ENCODE measurements at places on chromosomes 5 and 9.

DNA sequence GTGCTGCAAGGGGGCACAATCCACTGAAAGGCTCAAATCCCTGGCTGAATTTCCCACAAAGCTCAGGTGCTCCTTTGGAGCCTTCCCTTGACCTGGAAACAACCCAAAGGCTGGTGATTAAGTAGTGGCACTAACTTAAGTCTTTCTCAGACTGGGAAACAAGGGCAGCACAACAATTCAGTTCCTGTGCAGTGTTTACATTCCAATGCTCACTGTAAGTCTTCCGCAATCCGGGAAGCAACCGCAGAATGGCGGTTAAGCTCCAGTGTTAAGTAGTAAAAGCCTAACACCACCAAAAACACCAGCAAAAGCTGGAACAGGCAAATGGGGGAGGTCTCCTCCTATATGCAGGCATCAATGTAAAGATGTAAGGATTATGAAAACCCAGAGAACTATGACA, 117.2 kb downstream of the TRPM3 start:
- no peak for DNase-seq

- no peak for DNase-seq
Observed at GRCh38 chr9:121340676-121341392, 29.2 kb downstream of the STOM start.

- no peak for DNase-seq
Observed at GRCh38 chr5:130578354-130578753, 586.7 kb downstream of the HINT1 start.

- no peak for DNase-seq
Observed at GRCh38 chr9:121201045-121201737, 478 bp downstream of the RAB14 start.

GRCh38 chr9:76266649-76267283, 127.5 kb downstream of the RFK start:
- DNase-seq, result no peak

GRCh38 chr9:126558051-126558665, 55.6 kb upstream of the LMX1B start:
- peak; percentile 68 for DNase-seq

- no peak for DNase-seq
Observed at GRCh38 chr9:4826417-4827166, 33.8 kb downstream of the RCL1 start.

DNA sequence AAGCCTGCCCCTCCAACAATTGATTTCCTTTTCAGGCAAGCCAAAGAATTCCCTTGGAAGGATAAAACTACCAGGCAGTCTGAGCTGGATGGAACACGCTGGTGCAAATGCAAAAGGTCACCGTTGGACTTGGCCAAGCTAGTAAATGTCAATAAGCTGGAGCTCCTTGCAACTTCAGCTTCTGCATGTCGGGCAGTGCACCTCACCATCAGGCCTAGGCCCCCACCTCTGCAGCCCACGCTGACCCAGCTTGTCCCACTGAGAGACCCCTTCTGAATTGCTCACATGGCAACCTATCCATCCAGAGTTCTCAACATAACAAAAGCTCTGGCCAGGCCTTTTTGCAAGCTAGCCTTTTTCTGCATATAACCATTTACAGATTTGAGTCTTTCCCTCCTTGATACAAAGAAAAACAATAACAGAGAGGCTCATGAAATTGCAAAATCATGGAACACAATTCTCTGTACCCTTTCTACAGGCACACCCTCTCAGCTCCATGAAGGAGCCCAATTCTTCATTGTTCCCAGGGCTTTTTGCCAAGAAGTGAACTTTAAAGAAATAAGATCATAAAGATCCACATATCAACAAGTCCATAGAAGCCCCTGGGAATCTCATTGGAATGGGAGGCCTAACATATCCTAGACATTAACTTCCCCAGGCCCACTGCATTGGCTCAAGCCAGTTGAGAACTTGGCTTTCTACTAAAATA, 123.9 kb upstream of the SLIT3 start:
- DNase-seq, result no peak

DNA sequence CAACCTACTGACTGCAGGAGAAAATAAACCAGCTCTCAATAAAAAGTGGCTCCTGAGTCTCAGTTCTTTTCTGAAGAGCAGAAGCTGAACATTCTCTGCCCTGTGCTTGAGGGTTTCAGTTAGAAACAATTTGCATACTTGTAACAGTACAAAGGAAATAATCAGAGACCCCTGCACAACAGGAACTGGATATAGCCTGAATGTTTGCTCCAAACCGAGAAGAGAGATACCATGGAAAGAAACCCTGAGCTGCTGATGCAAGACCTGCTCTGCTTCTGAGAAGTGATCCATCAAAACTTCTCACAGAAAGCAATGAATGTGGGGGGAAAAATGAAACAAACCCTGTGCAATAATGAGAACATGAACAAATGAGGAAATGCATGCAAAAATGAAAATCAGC, 592.9 kb downstream of the SEMA5A start:
- no peak for DNase-seq

DNA sequence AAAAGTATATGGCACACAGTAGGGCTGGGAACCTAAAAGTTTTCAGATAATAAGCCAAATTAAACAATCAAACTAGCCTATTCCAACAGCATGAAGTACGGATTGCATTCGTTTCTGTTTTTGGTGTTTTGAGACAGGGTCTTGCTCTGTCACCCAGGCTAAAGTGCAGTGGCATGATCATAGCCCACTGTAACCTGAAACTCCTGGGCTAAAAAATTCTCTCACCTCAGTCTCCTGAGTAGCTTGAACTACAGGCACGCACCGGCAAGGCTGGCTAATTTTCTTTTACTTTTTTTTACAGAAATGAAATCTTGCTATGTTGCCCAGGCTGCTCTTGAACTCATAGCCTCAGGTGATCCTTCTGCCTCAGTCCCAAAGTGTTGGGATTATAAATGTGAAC, 5.2 kb downstream of the RFX3 start:
- DNase-seq, result no peak

DNA sequence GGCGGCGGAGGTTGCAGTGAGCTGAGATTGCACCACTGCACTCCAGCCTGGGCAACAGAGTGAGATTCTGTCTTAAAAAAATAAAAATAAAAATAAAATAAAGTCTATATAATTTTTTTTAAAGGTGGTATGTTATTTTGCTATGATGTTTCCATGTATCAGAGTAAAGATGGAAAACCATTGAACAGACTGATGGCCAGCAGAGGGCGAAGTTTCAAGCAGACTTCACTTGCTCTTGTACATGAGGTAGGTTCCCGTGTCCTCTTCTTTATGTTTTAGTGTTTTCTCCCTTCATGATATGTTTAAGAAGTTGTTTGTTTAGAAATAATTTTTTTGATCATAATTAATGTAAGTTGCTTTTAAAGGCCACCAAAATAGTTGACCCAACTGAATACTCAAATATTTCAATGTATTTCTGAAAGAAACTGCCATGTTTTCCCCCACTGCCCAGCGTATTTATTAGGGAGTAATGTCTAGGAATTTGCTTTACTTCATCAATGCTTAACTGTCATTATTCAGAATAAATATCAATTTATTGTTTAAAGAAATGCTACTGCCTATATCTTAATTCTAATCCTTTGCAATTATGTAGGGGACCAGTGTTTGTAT, 146.4 kb downstream of the HACD4 start:
- DNase-seq, result peak; percentile 45

DNA sequence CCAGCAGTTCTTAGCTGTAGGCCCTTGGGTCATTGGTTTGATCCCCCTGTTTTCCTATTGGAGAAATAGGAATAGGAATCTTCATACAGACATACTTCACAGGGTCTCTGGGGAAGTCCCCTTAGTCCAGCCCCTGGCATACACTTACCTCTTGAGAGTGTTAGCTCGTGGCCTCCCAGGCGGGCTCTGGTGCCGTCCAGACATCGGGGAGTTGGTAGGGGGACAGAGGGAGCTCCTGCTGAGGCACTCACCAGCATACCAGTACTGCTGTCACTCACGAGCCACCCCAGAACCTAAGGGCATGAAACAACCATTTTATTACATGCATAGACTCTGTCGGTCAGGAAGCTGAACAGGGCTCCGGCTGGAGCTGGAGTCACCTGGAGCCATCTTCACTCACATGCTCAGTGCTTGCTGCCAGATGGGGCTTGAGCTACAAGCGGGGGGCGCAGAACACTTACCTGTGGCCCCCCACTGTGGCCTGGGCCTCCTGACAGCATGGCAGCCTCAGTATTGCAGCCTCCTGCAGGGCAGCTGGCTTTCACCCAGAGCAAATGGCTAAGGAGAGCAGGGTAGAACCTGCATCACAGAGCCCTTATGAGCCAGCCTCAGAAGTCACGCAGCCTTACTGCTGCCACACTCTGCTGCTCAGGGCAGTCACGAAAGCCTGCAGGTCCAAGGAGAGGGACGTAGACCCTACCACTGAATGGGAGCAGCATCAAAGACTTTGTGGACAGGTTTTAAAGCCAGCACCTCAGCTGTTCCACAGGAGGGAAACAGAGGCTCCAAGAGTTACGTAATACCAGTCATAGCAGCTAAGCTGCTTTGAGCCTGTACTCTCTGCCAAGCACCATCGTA, 58.3 kb upstream of the ANGPTL2 start:
- no peak for DNase-seq

DNA sequence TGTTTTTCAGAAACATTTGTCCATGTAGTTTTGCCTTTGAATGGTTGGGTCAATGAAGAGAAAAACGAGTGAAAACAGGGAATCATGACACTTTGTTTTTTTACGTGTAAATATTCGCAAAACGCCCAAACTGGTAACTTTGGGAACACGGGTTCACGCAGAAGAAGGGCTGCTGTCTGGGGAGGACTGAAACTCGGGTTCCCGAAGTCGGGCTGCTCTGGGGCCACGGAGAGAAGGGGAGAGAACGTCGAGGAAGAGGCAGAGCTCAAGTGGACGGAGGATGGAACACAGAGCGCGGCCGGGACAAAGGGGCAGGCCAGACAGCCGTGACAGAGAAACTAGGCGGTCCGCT, 478 bp upstream of the SETD9 start:
- no peak for DNase-seq

GRCh38 chr5:81545911-81546310, 152.0 kb upstream of the ACOT12 start:
- no peak for DNase-seq

DNA sequence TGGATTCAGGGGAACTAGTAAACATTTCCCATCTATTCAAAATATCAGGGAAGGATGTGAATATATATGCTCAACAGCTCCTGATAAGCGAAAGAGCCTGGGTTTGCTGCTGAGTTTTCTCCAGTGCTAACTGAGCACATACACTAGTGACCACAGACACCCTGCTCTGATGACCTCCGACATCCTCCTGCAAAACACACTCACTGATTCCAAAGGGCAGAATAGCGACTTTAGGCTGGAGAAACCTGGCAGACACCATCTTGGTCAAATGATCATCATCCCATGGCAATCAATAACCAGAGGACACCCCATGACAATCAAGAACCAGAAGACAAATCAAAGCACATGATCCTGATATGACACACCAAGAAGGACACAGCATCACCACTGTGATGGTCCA, 9.2 kb upstream of the GADD45G start:
- DNase-seq, result no peak

GRCh38 chr9:27353474-27354229, 56.7 kb upstream of the EQTN start:
- no peak for DNase-seq

DNA sequence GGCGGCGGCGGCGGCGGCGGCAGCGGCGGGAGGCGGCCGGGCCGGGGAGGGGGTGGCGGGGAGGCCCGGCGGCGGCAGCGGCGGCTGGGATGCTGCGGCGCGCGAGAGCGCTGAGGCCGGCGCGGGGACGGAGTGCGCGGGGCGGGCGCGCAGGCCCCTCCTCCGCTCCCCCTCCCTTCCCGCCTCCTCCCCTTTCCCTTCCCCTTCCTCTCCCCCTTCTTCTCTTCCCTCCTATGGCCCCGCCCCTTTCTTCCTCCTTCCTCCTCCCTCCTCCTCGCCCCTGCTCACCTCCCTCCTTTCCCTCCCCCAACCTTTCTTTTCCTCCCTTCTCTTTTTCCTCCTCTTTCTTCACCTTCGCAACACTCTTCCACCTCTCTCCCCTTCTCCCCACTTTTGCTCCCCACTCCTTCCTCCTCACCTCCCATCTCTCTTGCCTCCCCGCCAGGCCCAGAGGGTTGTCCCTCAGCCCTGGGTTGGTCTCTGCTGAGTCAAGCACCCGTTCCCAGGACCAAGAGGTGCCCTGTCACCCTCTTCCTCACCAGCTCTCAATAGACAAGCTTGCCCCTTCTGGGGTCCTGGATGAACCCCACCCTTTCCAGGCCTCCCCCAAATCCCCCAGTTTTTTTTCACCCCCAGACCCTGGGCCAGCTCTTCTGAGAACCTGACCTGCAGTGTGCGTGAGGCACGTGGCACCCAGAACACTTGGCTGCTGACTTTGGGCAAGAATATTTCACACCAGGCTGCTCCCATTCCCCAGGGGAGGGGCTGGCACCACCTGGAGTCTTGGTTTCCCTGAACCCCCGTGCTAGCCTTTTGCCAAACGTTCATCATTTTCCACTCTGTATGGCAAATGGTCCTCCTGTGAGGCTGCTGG, at the start of gene SEMA4D:
TSS of gene SEMA4D (minus strand) at position 136 of the 874 bp plus-strand sequence. CDS start 92,657 bp downstream, outside the sequence.
- DNase-seq, result peak; percentile 88

- no peak for DNase-seq
Observed at GRCh38 chr9:88658311-88658822, 123.4 kb downstream of the NXNL2 start.

GRCh38 chr5:136455409-136455808, 90.1 kb upstream of the TRPC7 start:
- no peak for DNase-seq

- DNase-seq, result no peak
Observed at GRCh38 chr9:84815554-84815953, 146.0 kb downstream of the NTRK2 start.

DNA sequence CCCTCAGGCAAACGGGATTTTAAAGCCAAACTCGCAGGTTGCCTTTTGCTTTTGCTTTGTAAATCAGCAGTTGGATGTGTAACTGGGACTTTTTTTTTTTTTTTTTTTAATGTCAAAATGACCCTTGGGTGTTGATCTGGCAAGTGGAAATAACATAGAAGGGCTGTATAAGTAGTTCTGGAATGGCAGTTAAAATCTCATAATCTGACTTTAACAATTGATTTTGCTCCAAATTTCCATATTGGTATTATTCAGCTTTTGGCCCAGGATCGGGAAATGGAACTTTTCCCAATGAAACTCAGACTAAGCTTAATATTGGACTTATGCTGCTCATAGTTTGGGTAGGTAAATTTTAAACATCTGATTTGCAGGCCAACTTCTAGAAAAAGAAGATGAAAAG, 346.8 kb upstream of the NUDT12 start:
- DNase-seq, result no peak

GRCh38 chr9:106861640-106862109, 1.3 kb upstream of the ZNF462 start:
- no peak for DNase-seq

DNA sequence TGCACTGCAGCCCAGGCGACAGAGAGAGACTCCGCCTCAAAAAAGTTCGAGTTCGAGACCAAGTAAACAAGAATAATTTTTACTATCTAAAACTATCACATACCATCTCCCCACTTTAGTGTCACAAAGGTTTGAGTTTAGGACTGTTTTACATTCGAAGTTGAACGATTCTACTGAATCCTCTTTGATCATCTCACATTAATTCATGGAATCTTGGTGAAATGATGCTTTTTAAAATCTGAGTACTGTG, 715 bp upstream of the RPS6 start:
- DNase-seq, result no peak

All from A172 (cell line).